ENCODE measurements at places on chromosomes 6 and 20.

GRCh38 chr6:163356324-163356723 lies 58.2 kb upstream of the QKI start:
- DNase-seq: no peak

DNA sequence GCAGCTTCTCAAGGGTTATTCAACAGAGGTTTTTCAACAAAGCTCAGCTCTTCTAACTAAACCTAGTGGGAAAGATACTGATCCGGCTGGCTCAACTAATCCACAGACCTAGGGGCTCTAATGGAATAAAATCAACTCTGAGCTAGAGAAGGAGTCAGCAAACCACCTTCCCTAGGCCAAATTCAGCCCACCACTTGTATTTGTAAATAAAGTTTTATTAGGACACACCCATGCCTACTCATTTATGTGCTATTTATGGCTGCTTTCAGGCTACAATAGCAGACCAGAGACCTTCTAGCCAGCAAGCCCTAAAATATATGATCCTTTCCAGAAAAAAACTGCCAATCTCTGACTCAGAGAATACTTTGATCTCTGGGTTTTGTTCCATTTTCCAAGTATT lies 6.0 kb upstream of the RAB22A start:
- DNase-seq: no peak

- no peak for DNase-seq
These were observed 392.2 kb upstream of the MARCKS start for GRCh38 chr6:113464960-113465359.

DNA sequence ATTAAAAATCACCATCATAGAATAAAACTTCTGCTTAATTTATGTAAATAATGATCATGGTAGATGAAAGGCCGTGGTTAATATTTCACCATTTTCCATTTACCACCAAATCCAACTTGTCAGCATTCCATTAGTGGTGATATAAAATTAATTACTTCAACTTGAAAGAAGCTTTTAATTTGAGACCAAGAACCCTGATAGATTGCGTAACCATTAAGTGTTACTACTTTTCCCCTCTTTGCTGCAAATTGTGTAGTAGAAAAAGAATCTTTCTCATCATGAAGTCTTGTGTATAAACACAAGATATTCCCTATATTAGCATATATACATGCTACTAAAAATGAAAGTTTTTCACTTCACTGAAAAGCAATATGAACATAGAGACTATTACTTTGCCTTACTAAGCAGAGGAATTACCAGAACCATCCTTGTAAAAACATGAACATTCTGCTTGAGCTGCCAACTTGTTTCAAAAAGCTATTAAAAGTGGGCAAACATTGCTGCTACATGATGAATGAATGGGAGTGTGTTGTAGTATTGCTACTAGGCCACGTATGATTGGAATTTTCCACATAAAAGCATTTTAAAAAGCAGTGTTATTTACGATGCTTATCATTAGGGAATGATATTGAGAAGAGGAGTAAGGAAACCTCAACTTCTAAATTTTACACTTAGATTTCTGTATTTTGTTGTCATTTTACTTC lies 35.0 kb downstream of the STX11 start:
- DNase-seq: no peak

GRCh38 chr20:1526896-1527295 lies 30.6 kb downstream of the SIRPD start:
- DNase-seq: no peak

- DNase-seq: no peak
These were observed 167.4 kb downstream of the CDC5L start for GRCh38 chr6:44554861-44555260.

- DNase-seq: no peak
These were observed 29.6 kb downstream of the MDN1 start for GRCh38 chr6:89789980-89790379.

Data from stimulated activated CD8-positive, alpha-beta memory T cell treated with anti-CD3 and anti-CD28 coated beads, Interleukin-7, amount 100 ng/mL, for 1 hour (primary cell).